ENCODE measurements at places on chromosomes 4 and X.

GRCh38 chrX:9482408-9482807, 17.6 kb downstream of the TBL1X start:
- no peak for DNase-seq
- H3K4me1 ChIP-seq: peaks cover 2% of the 10 kb centered on the region
- H3K4me3 ChIP-seq: no peak overlapping the region
- no peak overlapping the region for H3K27ac ChIP-seq
- no peaks in the 10 kb centered on the region for H3K27me3 ChIP-seq

DNA sequence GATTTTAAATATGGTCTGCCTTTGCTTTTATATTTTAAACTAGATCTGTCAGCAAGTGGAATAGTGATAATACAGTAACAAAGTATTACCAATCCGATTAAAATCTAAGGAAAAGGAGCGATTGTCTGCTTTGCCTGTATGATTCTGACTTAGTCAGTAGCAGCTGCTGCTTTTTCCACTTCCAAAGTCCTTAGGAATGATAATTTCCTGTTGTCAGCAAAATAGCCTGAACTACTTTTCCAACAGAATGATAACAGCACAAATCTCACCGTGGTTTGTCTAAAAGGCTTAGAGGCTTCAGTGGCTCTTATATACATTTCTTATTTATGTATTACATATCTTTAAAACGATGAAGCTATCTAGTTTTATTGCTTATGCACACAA, 290.0 kb downstream of the ANK2 start:
- H3K36me3 ChIP-seq: no peaks in the 10 kb centered on the region
- H3K4me3 ChIP-seq: no peak overlapping the region
- no peaks in the 10 kb centered on the region for H3K27me3 ChIP-seq
- H3K4me1 ChIP-seq: no peaks in the 10 kb centered on the region

DNA sequence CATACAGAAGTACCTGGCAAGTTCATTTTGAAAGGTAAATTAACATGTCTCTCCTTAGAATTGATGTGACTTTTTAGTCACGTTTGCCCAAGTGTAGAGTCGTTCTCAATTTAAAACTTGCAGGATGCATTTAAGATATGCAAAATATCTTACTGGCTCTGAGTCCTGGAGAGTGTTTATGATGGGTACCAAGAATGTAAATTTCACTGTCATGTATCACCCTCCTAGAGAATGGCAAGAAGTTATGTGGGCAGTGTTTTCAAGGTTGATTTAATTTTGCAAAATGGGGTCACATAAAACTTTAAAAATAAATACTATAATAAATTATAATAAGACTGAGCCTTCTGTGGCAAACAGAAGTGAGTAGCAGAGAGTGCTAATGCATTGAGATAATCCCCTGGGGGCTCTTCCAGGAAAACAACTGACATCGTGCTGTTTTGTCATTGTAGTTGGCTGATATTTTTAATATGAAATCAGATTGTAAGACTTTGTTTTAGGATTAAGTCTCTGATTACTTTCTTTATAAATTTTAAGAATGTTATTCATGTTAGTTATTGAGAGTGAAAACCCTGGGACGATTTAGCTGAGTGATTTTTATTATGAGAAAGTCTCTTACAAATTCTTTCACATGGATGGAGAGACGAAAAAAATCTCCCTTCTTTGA, 103.0 kb downstream of the AFF1 start:
- no peak overlapping the region for H3K27ac ChIP-seq
- DNase-seq: no peak
- H3K4me1 ChIP-seq: peaks cover 25% of the 10 kb centered on the region
- no peak overlapping the region for H3K4me3 ChIP-seq
- no peaks in the 10 kb centered on the region for H3K27me3 ChIP-seq
- no peaks in the 10 kb centered on the region for H3K36me3 ChIP-seq

DNA sequence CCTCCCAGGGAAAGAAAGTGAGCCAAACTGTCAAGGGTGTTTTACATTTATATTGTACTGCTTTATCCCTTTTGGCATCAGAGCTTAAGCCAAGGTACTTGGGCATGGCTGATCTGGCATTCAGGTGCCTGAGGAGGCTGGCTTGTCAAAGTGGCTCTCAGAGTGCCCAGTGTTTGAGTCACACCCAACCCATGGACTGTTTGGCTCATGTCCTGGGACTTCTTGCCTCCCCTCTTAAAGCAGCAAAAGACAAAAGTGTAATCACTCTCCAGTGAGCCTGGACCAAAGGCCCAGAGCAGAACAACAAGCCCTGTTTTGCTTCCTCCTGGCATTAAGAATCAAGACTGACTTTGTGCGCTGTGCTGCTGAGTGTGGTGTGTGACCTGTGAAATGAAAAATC, 311.7 kb upstream of the TAPT1 start:
- H3K27me3 ChIP-seq: no peaks in the 10 kb centered on the region
- H3K36me3 ChIP-seq: peaks cover 2% of the 10 kb centered on the region
- H3K4me1 ChIP-seq: peaks cover 2% of the 10 kb centered on the region
- H3K4me3 ChIP-seq: no peak overlapping the region

DNA sequence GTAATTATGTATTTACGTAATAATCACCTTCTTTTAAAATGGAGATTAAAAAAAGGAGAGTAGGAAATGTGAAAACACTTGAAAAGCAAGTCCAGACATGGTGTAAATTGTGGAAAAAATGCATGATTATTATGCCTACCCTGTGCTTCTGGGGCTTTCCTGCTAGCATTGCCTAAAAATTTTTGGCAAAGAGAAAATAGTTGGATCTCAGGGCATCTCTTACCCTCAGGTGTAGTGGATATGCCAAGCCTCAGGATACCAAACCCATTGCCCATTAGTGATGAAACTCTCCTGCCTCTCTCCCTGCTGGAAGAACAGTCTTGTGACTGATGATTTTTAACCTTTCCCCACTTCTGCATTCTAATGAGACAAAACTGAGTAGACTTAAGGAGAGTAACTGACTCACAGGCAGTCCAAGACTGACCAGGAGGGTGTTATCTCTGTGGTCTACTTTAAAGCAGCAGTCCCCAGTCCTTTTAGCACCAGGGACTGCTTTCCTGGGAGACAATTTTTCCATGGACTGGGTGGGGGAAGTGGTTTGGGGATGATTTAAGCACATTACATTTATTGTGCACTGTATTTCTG, 174.6 kb downstream of the ZNF330 start:
- H3K27ac ChIP-seq: no peak overlapping the region
- no peaks in the 10 kb centered on the region for H3K27me3 ChIP-seq
- peak; percentile 37 for DNase-seq
- H3K4me3 ChIP-seq: no peak overlapping the region
- H3K36me3 ChIP-seq: no peaks in the 10 kb centered on the region
- H3K4me1 ChIP-seq: peaks cover 2% of the 10 kb centered on the region
